ENCODE measurements at places on chromosomes 4 and X.

- DNase-seq, result no peak
Observed at GRCh38 chrX:69062493-69062892, 102.8 kb downstream of the PJA1 start.

DNA sequence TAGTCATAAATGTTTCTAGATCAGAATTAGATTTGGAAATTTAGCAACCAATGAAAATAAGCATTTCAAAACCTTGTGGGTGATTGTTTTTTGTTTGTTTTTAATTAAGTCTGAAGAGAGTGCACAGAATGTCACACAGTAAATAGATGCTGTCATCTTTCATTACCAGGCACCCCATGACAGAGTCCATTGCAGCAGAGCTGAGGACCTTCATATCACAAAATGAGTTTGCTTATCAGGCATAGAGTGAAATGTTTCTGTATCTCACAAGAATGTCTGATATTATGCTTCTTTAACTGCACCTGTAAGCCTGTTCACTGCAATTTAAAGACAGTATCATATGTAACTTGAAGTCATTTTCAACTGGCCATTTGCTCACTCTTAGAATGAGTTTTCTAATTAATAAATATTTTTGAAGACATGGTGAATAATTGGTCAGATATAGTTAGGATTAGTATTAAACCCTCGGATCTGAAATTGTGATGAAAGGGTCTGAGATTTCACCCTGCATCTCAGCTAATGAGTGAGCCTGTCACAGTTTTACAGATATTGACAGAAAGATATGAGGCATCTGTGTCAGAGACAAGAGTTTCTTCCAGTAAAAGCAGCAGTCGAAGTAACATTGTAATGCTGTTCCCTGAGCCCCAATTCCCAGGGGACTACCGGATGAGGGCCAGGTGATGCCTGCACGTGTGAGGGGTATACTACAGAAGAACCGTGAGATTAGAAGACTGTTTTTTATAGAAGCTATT is 416.4 kb downstream of the CCSER1 start:
- no peak for DNase-seq

- DNase-seq, result no peak
Observed at GRCh38 chr4:110371016-110371770, 104.8 kb upstream of the ENPEP start.

DNA sequence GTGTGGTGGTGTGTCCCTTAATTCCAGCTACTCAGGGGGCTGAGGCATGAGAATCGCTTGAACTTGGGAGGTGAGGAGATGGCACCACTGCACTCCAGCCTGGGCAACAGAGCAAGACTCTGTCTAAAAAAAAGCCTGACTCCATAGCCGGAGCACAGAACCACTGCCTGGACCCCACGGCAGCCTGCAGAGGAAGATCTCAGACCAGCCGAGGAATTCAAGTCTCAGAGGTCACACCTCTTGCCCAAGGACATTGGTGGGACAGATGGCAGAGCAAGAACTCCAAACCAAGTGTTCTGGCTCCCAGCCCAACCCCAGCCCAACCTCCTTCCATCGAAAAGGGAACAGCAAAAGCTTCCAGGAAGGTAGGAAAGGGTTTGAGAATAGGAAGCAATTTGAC is 70.8 kb downstream of the SMIM20 start:
- DNase-seq, result no peak

- DNase-seq, result no peak
Observed at GRCh38 chr4:126405369-126405982, 1090.7 kb downstream of the FAT4 start.

DNA sequence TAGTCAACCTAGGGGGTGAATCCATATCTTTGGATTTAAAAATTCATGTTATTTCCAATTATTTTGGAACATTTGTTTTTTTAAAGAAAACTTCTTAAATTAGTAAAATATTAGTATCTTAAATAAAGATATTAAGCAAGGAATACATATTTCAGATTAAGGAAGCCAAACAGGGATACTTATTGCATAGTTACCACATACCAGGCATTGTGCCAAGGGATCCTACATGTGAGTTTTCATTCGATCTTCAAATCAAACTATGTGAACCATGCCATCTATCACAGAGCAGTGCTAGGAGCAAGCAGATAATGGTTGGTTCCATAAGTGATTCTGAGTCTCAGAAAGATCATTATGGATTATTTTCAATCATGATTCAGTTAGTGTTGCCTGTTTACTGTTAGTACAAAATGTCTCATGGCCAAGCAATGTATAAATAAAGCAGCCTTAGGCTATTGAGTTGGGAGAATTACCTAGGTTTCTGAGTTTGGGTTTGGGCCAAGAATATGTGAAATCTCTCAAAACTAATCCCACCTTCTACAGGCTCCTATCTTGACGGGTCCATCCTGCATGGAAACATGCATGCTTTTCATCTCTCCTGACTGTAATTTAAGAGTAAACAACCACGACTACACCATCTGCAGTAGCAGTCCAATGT is 176.7 kb downstream of the NPFFR2 start:
- DNase-seq, result no peak

- no peak for DNase-seq
Observed at GRCh38 chr4:147355847-147356246, 125.0 kb upstream of the EDNRA start.

GRCh38 chrX:50736656-50737055 is 77.3 kb downstream of the SHROOM4 start:
- no peak for DNase-seq

DNA sequence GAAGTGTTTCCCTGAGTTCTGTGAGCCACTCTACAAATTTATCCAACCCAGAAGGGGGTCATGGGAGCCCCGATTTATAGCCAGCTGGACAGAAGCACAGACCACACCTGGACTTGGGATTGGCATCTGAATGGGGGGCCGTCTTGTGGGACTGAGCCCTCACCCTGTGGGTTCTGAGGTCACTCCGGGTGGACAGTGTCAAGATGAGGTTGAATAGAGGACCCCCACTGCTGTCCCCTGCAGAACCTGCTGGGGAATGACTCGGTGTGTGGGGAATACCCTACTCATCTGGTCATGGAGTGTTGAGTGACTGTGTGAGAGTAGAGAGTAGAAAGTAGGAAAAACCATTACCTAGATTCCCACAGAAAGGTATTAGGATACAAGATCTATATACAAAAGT is 67.5 kb downstream of the ZFYVE28 start:
- no peak for DNase-seq

- no peak for DNase-seq
Observed at GRCh38 chr4:39051492-39051891, 10.5 kb upstream of the KLHL5 start.

- DNase-seq, result no peak
Observed at GRCh38 chrX:47179221-47179927, 14.3 kb upstream of the UBA1 start.

GRCh38 chr4:74441744-74442143 is 3.2 kb upstream of the AREG start:
- no peak for DNase-seq

GRCh38 chr4:119550857-119551532 is 77.6 kb downstream of the PDE5A start:
- DNase-seq, result no peak

DNA sequence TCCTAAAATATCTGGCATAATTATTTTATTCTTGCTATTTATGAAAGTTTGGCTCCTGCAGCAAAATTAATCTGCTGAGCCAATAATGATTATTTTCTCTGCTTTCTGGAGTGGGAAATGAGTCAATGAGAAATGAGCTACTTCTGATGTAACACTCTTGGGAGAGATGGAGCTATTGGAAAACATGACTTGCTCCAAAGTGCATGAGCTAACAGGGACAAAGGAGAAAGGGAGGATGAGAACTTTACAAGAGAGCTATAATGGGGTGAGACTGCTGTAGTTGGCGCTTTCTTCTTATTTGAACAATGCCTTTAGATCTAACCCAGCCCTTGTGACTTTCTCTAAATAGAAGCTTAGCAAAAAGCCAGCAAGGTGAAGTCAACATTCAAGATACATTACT is 615.1 kb downstream of the ANKRD50 start:
- no peak for DNase-seq

DNA sequence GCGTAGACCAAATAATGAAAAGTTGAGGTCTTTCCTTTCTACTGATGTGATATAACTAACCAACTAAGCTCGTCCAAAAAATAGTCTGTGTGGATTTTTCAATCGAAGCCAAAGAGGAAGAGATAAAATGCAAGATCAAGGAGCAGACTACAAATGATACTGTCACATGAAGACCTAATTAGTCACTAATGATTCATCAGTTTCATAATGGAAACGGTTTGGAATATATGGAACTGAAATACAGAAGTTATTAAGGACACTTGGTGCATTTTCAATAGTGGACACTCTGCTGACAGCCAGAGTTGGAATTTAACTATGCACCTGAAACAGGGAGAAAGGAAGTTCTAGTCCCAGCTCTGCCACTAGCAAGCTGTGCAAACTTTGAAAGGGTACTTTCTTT is 119.8 kb downstream of the GUCY2F start:
- no peak for DNase-seq

GRCh38 chr4:38930707-38931106 is 63.1 kb downstream of the FAM114A1 start:
- DNase-seq, result no peak

DNA sequence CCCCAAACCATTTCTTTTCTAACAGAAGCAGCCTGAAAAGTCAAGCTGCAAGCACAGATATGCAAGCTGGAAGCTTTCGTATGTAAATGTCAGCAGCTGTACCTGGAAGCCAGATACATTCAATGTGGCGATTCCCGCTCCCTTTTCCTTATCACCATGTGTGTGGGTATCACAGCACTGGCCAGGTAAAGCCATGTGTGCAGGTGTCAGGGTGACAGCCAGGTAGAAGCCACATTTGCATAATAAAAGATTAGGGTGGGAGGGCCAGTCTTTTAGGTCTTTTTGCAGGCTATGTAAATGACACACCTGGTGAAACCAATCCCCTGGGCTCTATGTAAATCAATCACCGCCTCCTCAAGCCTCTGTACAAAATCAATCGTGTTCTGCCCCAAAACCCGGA is 50.1 kb downstream of the RXFP1 start:
- no peak for DNase-seq

DNA sequence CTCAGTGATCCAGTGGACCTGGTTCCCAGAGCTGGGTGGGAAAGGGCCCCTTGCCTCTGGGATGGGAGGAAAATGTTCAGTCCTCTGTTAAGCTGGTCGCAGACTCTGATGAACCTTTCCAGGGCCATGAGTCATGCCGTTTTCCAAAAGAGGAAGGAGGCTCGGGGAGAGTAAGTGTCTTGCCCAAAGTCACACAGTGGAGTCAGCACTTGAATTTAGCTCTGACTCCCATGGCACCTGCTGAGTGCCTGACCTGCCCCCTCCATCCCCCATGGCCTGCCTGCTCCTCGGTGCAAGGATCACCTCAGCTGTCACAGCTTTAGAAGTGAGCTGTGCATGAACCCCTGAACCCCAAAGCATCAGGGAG is 14.0 kb upstream of the KIAA0232 start:
- no peak for DNase-seq

- DNase-seq, result no peak
Observed at GRCh38 chr4:102295153-102295862, 50.0 kb downstream of the SLC39A8 start.

GRCh38 chrX:148871422-148872160 is 371.2 kb downstream of the AFF2 start:
- DNase-seq, result no peak

DNA sequence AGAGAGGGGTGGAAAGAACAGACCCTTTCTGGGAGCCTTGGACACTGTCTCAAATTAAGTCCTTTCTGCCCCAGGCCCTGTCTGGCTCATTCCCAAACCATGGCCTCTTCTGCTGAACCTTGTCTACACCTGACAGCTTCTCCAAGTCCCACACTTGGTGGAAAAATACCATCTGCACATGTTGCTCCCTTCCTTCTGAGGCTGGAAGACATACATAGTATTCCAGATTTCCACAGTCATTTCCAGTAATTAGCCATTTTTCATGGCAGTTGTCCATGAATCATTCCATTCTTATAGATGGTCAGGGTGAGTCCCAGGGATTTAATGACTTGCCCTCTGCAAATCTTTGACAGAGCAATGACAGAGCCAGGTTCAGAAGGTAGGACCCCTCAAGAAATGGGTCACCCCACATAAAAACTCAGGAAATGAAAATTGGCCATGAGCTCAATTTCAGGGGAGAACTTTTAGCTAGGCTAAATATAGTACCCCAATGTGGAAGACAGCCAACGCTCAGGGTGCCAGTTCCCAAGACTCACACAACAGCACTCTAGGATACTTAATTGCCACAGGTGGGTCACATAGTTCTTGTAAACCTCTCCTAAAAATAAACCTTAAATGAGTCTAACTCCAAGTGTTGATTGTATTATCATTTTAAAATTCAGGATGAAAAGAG is 16.2 kb upstream of the DAPP1 start:
- DNase-seq, result no peak

DNA sequence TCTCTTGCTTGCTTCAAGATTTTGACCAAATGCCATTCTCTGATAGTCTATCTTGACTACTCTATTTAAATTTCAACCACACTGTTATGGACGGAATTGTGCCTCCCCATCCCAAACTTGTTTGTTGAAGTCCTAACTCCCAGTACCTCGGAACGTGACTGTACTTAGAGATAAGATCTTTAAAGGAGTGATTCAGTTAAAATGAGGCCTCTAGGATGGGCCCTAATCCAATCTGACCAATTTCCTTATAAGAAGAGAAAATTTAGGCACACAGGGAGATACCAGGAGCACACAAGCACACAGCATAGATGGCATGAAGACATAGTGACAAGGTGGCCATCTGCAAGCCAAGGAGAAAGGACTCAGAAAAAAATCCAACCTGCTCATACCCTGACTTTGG is 269.9 kb downstream of the KCNIP4 start:
- no peak for DNase-seq

- peak; percentile 45 for DNase-seq
Observed at GRCh38 chrX:79259073-79259689, 108.0 kb downstream of the ITM2A start.

DNA sequence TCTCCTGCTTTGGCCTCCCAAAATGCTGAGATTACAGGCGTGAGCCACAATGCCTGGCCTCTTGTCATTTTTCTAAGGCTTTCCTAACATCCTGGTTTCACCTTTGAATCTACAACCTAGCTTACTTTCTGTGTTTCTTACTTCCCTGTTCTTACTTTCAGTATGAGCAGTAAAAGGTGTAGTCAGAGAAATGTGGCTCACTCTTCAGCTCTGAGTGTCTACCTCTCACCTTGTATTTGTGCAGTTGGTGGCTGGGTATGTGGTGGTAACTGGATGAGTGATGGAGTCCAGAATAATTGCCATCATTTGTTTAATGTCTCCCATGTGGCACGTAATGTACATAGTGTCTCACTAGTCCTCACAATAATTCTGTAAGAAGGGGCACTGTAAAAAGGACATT is 19.1 kb upstream of the CXCL11 start:
- peak; percentile 14 for DNase-seq

GRCh38 chrX:43850629-43851028 is 31.6 kb downstream of the MAOB start:
- DNase-seq, result no peak

GRCh38 chrX:39296472-39296871 is 495.2 kb downstream of the MID1IP1 start:
- no peak for DNase-seq

- DNase-seq, result no peak
Observed at GRCh38 chr4:66794390-66795034, 750.8 kb downstream of the CENPC start.
